ENCODE measurements at places on chromosomes 4 and X. TPM values are rescaled to one million over a fixed set of nuclear protein-coding genes. Genes with fewer than 3 reads are reported as not detected.

DNA sequence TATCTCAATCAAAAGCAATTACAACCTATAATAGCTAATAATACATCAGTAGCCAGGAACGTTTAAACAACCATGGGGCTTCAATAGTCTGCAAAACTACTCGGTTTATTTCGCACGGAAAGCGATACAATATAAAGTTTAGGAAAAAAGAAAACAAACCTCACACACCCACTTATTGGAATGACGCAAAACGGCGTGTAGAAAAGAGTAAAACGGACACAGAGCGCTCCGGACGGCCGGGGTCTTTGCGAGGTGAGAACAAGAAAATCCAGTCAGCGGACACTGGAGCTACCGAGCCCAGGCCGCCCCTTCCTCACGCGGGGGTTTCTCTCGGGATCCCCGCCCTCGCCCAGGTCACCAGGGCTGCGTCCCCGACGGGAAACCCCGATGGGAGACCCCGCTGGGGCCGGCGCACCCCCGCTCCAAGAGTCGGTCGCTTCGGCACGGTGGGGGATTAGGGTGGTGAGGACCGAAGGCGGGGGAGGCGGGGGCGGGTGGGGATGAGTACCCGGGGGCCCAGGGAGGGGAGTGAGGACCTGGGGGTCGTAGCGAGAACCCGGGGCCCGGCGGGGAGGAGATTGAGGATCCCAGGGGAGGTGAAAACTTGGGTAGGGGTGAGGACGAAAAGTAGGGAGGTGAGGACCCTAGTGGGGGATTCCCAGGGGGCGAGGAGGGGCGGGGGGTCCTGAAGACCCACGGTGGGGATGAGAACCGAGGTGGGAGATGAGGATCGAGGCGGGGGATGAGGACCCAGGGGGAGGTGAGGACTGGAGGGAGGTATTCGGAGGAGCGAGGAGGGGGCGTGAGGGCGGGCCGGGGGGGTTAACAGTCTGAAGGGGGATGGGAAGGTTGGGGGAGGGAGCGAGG, 737 bp downstream of the NELFA start:
- no peak for DNase-seq

DNA sequence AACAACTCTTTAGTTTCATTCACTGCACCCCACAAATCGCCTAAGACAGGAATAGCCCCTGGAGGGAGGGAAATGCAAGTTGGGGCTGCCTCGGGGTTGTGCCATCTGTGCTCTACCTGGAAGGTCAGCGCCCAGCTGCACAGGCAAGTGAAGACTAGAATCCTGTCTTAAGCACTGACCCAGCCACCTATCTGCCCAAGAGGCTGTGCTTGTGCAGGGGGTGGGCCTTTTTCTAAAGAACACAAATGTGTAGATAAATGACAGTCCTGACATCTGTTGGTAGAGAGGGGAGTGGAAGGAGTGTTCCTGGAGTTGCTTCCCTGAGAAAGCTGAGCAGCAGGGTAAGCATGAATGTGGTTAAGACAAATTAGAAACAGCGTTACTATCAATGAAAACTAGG, 15.7 kb downstream of the ZNF518B start:
- no peak for DNase-seq

The ADH1A gene
- not detected for total RNA-seq

- no peak for DNase-seq
Measured at GRCh38 chr4:128357286-128357685, 69.7 kb upstream of the PGRMC2 start.

The PPP1R2C gene
- total RNA-seq = not detected

The SPP1 gene
- 344 TPM for total RNA-seq

DNA sequence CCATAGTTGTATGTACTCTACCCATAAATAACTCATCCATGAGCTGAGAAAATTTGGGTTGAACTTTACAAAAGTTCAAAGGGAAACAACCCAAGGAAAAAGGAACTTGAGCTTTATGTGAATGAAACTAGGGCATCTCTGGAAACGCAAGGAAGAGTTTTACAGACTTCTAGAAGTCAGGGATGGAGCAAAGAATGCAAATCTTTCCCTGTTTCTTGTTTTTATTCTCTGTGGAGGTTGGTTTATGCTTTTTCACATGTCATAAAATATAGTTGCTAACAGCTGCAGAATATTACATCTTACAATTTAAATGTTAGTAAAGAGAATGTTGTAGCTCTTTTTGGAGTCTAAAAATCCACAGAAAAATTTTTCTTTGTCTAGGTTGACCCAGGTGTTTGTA, 754.1 kb downstream of the PCDH7 start:
- no peak for DNase-seq

DNA sequence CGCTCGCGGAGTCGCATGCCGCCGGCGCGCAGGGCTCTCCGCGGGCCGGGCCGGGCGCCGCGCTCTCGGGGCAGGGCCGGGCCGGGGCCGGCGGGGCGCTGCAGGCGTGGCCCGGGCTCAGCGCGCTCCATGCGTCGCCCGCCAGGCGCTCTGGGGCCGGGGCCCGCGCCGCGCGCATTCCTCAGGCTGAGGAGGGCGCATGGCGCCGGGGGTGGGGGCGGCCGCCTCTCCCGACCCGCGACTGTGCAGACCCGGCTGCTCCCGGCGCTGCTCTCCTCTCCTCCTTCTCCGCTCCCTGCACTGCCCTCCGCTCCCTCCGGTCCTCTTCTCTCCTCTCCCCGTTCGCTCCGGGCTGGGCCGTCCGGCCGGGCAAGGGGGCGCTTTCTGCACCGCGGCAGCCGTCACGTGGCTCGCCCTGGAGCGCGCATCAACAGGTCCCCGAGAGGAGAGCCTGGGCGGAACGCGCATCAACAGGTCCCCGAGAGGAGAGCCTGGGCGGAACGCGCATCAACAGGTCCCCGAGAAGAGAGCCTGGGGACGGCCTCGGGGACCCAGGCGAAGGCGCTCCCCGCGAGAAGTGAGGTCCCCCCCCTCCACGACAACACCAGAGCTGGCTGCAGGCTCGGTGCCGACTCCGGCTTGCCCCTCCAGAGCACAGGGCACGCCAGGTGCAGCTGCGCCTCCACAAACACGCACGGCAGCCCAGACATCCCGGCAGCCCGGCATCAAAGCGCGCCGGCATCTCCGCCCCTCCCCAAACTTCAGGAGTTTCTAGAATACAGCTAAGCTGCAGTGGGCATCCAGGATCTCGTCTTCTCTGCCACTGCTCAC, 12.9 kb downstream of the PPP2R3B start:
- no peak for DNase-seq

- no peak for DNase-seq
Measured at GRCh38 chrX:99901091-99901490, 509.0 kb downstream of the PCDH19 start.

- no peak for DNase-seq
Measured at GRCh38 chr4:167222099-167222498, 12.2 kb downstream of the SPOCK3 start.

- DNase-seq = peak; percentile 59
Measured at GRCh38 chr4:127782025-127782274, 172 bp upstream of the HSPA4L start.

DNA sequence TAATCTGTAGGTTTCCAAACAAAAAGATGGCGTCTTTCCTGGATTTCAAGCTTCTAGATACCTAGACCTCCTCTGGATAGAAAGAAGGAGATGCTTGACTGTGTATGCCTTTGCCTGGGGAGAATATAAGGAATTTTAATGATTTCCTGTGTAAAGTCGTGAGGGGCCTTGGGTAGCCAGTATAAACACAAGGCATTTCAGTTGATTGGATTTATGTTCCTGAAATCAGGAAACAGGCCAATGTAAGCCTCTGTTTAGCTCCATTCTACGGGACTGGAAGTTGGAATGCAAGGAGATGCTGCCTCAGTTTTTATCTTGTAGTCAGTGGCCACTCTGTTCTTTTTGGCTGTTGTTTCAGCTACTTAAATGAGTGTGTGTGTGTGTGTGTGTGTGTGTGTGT, 137.2 kb downstream of the GUCY2F start:
- DNase-seq = no peak

DNA sequence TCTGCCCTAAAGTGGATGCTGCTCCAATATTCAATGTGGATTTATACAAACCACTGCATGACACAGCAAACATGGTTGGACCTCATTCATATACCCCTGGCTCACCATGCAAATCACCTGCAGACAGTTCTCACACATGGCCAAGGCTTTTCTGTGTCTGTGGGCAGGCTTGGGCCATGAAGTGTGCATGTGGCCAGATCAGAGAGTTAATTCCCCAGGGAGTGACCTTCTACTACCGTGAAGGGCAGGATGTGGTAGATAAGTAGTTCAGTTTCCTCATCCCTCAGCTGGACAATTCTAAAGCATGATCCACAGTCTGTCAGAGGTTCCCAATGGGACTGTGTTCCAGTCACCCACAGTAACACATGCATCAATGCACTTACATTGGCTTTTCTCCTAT, 24.6 kb upstream of the BCLAF3 start:
- DNase-seq = no peak

The PLXNA3 gene
- total RNA-seq = 44.4 TPM
